ENCODE measurements at places on chromosomes 4 and X. TPM values are rescaled to one million over a fixed set of nuclear protein-coding genes. Genes with fewer than 3 reads are reported as not detected.

The JCHAIN gene
- total RNA-seq: 15.9 TPM

The VCX3B gene
- total RNA-seq: not detected

The POU4F2 gene
- not detected for total RNA-seq

The RIPPLY1 gene
- total RNA-seq: not detected

The TMEM255A gene
- 1.5 TPM for total RNA-seq

The ARL13A gene
- total RNA-seq: not detected

The FRG2 gene
- not detected for total RNA-seq

The ARMCX4 gene
- 11.8 TPM for total RNA-seq

The USP17L19 gene
- total RNA-seq: not detected

The FAM149A gene
- 14.0 TPM for total RNA-seq

The SPANXN4 gene
- total RNA-seq: not detected

The GPM6B gene
- not detected for total RNA-seq

The FMR1NB gene
- total RNA-seq: not detected

The DMD gene
- 15.8 TPM for total RNA-seq

The DCAF4L1 gene
- total RNA-seq: not detected

The OTC gene
- 34.7 TPM for total RNA-seq

The UGT2B11 gene
- not detected for total RNA-seq

The F11 gene
- not detected for total RNA-seq

The ADH7 gene
- total RNA-seq: not detected

The SOX3 gene
- total RNA-seq: not detected

The COL4A6 gene
- total RNA-seq: 0.83 TPM

The ATP1B4 gene
- total RNA-seq: not detected

The FGA gene
- total RNA-seq: not detected

The ATP2B3 gene
- total RNA-seq: not detected

The ZFX gene
- 61.4 TPM for total RNA-seq

The GRK4 gene
- total RNA-seq: 0.95 TPM

The WFS1 gene
- 35.9 TPM for total RNA-seq

The AMOT gene
- 43.8 TPM for total RNA-seq

The CSAG3 gene
- total RNA-seq: not detected

The FRG1 gene
- 18.5 TPM for total RNA-seq

The TLR10 gene
- total RNA-seq: not detected

The CENPE gene
- total RNA-seq: 2.3 TPM

The CXCL5 gene
- total RNA-seq: not detected

The AFM gene
- not detected for total RNA-seq

The SAGE1 gene
- total RNA-seq: not detected

The RELL1 gene
- total RNA-seq: 47.0 TPM

The PDGFRA gene
- 51.7 TPM for total RNA-seq
